ENCODE measurements at places on chromosomes 5 and 9. TPM values are rescaled to one million over a fixed set of nuclear protein-coding genes. Genes with fewer than 3 reads are reported as not detected.
A peak's percentile ranks its signal among the peaks of the same experiment; 100 is the strongest.

DNA sequence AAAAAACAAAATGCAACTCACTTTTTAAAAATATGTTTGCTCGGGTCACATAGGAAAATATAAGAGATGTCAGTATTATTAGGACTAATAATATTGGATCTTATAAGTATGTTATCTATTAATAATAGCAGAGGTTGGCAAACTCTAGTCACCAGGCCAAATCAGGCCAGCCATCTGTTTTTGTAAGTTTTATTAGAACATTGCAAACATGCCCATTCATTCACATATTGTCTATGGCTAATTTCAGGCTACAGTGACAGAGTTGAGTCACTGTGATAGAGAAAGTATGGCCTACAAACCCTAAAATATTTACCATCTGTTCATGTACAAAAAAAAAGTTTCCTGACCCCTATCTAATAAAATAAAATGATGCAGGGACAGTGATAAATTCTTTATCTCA, 97.7 kb upstream of the CDH6 start:
- no peak for ATAC-seq

GRCh38 chr9:994005-994404, 17.6 kb downstream of the DMRT3 start:
- ATAC-seq: no peak

The GPR150 gene
- total RNA-seq: not detected

DNA sequence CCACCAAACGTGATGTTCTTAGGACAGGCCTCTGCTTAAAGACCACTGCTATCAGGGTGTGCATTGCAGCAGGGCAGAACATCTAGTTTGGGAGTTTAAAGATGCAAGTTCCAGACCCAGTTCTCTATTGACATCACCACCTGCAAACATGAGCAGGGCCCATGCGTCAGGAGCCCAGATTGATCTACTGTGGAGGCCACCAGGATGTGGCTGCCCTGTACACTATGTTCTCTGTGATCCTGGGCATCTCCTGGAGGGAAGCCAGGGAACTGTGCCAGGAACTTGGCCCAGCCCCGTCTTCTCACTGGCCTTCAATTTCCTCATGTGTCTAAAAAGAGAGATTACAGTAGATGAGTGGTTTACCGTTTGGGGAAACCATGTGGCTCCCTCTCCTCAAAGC, 87.1 kb downstream of the PDE6A start:
- ATAC-seq: peak; percentile 72

- no peak for ATAC-seq
These were observed 235.7 kb downstream of the HTR1A start for GRCh38 chr5:63726496-63726895.

The PCDHB10 gene
- 0.80 TPM for total RNA-seq

GRCh38 chr5:169307646-169308045, 6.7 kb upstream of the SLIT3 start:
- no peak for ATAC-seq

- ATAC-seq: no peak
These were observed 13.7 kb downstream of the POLK start for GRCh38 chr5:75525344-75525743.

- no peak for ATAC-seq
These were observed 118.2 kb downstream of the SSBP2 start for GRCh38 chr5:81632679-81633078.

- no peak for ATAC-seq
These were observed 55.3 kb downstream of the RPS23 start for GRCh38 chr5:82222597-82223574.

DNA sequence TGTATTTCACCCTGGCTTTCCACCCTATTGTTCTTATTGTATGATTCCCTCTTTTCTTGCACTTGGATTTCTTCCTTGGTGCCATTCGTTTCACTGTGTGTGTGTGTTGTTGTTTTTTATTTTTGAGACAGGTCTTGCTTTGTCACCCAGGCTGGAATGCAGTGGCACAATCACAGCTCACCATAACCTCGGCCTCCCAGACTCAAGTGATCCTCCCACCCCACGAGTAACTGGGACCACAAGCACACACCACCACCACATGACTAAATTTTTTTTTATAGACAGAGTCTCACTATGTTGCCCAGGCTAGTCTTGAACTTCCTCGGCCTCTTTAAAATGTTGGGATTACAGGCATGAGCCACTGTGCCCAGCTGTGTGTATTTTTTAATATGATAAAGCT, 72.0 kb downstream of the MLLT3 start:
- no peak for ATAC-seq

The HNRNPAB gene
- 153 TPM for total RNA-seq

DNA sequence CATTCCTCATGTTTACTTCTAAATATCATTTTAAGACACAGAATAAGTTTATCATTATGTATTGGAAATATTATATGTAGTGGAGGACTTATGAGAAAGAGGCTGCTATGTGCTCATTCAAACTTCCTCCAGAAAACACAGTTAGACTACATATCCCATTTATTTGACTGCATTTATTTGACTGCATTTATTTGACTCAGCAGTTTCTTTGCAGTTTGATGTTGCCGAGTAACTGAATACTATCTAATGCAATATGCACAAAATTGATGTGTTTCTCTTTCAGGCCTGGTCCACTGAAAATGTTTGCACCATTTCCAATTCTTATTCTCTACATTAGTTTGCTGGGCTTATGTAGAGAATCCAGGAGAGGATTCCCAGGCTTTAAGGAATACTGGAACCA, 89.9 kb upstream of the FBN2 start:
- no peak for ATAC-seq

GRCh38 chr5:172149073-172149472, 39.0 kb downstream of the STK10 start:
- no peak for ATAC-seq

DNA sequence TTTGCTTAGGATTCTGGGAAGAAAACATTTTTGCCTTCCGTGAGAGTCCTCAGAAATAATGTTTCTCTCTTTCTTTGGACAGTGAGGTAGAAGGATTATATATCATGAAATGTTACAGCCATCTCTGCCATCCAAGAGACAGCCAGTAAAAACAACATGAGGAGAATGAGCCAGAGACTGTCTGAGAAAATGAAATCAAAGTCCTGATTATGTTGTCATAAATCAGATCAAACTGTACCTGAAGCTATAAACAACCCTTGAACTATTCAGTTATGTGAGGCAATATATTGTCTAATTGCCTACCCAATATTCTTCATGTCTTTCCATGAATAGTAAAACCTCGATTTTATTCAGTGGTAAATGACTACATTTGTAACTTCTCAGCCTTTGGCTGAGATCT, 9.2 kb upstream of the HTR4 start:
- no peak for ATAC-seq

GRCh38 chr5:66666778-66667177, 70.6 kb downstream of the MAST4 start:
- no peak for ATAC-seq

- no peak for ATAC-seq
These were observed 791.9 kb upstream of the CDH6 start for GRCh38 chr5:30401479-30402058.

GRCh38 chr5:10268100-10268499, 18.0 kb downstream of the CCT5 start:
- ATAC-seq: no peak

The OCLN gene
- total RNA-seq: 58.1 TPM

- ATAC-seq: no peak
These were observed 5.3 kb downstream of the SET start for GRCh38 chr9:128694344-128694743.

DNA sequence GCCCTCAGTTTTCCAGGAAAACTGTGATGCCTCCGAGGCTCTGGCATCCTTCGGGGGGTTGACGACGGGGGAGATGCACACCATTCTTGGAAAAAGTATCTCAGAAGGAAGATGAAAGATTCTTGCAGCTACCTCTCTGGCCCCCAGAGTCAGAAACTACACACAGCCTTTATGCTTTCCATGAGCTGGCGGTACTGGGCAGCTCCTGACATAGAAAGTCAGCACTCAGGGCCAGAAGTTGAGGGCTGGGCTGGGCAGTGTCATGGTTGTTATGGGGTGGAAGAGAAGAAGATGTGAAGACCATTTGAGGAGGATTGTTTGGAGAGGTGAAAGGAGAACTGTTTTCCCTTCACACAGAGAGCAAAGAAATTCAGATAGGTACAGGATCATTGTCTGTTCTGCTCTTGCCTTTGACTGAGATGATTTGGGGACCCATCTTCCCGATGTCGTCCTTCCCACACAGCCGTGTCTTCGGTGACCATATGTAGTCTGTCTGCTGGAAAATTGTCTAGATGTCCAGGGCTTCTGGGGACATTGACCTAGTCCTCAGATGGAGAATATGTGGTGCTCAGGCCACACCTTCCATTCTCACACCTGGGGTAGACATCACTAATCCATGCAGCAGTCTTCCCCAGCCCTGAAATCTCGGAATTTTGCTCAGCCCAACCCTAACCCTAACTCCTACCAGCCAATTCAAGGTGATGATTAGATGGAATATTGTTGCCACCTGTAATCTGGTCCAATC, 237.1 kb downstream of the CACNA1B start:
- ATAC-seq: no peak

DNA sequence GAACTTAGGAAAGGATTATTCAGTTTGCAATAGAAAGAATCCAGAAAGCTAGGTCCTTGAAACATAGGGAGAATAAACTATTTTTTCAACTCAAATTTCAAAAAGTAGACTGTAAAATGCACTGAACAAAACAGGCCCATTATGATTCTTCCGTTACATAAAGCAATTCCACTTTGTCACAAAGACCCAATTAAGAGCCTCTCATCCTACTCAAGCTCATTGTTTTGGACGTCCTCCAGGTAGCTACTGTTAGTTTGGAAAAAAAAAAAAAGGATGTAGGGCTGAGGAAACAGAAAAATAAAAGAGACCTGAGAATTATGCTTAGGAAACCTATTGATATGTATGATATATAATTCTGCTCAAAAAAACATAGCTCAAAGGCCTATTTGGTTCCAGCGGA, 74.0 kb downstream of the DIRAS2 start:
- no peak for ATAC-seq

DNA sequence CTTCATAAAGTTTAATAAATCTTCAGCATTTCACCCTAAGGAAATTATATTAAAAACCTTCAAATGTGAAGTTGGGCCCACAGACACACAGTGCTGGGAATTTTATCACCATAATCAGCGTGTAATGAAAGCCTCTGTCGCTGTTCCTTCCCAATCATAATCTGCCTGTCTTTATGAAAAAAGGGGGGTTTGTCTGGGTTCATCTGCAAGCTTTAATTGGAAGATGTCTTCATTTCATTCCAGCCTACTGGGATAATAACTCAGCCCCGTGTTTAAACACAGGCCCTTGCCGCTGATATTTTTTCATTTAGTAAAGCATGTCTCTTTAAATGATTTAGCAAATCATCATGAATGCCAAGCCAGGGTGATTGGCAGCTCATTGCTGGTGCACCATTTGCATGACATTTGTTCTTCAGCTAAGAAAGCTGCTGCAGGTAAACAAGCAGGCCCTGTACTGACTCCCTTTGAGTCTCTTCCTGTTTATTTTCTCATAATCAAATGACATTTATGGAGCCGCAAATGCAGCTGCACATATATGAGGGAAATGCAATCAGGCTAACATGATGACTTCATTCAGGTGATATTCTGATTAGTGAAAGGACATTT, 362.9 kb upstream of the TLE4 start:
- no peak for ATAC-seq

DNA sequence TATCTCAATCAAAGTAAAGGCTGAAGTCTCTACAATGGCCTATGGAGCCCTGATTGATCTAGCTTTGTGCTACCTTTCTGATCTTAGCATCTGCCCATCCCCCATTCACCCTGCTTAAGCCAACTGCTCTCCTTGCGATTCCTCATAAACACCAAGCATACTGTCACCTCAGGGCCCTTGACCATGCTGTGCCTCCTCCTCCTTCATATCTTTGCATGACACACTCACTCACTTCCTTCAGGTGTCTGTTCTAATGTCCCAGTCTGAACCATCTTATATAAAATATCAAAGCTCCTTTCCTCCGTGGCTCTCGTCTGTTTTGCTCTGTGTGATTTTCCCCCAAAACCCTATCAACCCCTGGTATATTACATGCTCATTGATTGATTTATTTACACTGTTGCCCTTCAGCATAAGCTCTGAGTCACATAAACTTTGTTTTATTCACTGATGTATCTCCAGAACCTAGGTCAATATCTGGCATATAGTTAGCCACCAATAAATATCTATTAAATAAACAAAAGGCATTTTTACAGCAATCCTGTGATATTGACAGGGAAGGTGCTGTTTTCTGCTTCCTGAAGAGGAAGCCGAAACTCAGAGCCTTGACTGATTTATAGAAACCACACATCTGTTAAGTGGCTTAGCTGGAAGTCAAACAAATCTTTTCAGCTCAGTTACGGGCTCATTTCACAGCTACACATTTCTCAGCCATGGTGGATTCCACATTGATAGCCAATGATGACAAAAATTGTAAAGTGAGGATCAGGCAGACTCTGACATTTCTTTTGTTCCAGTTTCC, 103.6 kb downstream of the BOD1 start:
- no peak for ATAC-seq

DNA sequence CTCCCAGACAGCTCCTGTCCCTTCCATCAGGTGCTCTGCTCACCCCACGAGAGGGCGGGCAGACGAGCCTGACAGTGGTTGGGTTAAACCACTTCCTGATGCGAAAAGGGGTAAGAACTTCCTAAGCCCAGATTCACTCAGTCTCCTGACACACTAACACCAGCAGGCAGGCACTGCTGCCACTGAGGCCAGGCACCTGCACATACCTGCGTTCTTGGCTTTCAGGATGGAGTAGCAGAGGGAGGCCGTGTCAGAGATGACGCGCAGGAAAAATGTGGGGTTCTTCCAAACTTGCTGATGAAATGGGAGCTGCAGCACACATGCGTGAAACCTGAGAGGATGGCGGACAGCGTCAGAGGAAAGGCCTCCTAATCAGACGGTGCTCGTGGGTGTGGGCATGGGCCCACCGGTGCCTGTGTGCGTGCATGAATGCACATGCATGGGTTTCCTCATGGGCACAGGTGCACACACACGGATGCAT, 29.9 kb downstream of the SLC6A18 start:
- no peak for ATAC-seq

The EMB gene
- total RNA-seq: 5.7 TPM

The MARCOL gene
- total RNA-seq: not detected

The RLN2 gene
- not detected for total RNA-seq

DNA sequence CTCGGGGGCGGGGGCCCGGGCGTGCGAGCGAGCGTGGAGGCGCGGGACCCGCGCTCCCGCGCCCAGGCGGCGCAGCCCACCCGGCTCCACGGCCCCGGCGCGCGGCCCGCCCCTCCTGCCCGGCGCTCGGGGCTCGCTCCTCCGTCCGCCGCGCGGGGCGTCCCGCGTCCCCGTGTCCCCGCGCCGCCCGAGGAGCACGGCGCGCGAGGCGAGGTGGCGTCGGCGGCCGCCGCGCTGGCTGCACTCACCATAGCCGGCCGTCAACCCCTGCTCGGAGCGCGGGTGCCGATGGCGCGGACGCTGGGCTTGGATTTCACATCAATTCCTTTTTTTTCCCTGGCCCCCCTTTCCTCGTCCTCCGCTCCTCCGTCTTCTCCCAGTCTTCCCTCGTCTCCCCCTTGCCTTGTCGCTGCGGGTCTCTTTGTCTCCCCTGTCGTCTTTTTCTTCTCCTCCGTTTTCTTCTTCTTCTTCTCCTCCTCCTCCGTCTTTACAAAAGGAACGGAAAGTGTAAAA, 494 bp downstream of the PTCH1 start:
- ATAC-seq: no peak

The PCDHGC5 gene
- total RNA-seq: 1.0 TPM

GRCh38 chr5:91417219-91417618, 34.1 kb upstream of the ARRDC3 start:
- no peak for ATAC-seq
